Activated effector memory CD4-positive, alpha-beta T cell treated with anti-CD3 and anti-CD28 coated beads, Interleukin-2, amount 50 U/mL, for 16 hours (primary cell): ENCODE measurements at places on chromosomes 4 and X.

DNA sequence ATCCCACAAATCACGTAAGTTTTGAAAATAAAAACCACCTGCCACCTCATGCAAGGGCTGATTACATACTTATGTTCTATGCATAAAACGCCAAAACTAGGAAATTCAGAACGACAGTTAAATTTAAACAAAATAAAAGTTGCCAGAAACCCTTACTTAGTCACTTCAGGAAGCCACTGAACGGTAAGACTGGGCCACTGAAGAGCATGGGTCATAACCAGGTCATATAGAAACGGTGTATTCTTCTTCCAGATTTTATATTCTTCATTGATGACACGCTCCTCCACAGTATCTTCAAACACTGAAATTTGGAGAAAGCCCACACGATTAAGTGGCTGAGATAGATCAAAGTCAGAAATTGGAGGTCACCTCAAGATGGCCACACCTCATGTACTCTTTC, 1.2 kb downstream of the RBBP7 start:
- DNase-seq, result no peak

GRCh38 chr4:48228949-48229348, 40.7 kb downstream of the TEC start:
- DNase-seq, result no peak

GRCh38 chrX:46601283-46601682, 27.7 kb downstream of the CHST7 start:
- DNase-seq, result no peak

GRCh38 chr4:111628437-111628836, 516.8 kb upstream of the FAM241A start:
- DNase-seq, result no peak

DNA sequence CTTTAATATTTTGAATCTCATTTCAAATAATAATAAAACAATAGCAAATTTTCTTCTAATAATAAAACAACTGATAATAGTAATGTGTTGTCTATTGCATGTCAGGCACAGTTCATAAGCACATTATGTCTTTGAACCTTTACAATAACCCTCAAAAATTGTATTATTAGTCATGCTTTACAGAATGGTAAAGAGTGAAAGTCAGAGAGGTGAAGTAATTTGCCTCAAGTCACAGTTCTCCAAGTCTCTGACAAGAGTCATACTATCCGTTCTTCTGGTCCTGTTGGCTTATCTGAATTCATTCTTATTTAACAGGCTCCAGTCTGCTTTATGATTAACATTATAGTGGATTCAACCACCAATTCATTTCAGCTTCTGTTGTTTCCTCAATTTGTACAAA, 313.0 kb downstream of the AFF2 start:
- no peak for DNase-seq
